ENCODE measurements at places on chromosomes 2 and 18.

DNA sequence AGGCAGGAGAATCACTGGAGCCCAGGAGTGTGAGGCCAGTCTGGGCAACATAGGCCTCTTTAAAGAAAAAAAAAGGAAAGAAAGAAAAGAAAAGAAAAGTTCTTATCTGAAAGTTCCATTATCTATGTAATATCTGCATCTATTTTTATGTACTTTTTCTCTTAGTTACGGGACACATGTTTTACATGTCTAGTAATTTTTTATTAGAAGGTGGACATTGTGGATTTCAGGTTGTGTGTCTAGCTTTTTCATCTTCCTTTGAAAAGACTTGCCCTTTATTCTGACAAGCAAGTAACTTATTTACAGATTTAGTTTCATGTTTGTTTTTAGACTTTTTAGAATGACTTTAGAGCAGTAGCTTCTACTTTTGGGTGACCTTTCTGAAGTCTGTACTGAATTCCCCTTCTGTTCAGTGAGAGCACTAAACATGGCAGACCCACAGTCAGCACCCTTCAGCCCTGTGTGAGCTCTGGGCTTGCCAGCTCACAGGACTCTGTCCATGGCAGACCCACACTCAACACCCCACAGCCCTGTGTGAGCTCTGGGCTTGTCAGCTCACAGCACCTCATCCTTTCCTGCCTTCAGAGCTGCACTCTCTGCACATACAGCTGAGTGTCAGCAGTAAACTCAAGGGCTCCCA lies 17.5 kb downstream of the TRAPPC12 start:
- DNase-seq, result no peak

DNA sequence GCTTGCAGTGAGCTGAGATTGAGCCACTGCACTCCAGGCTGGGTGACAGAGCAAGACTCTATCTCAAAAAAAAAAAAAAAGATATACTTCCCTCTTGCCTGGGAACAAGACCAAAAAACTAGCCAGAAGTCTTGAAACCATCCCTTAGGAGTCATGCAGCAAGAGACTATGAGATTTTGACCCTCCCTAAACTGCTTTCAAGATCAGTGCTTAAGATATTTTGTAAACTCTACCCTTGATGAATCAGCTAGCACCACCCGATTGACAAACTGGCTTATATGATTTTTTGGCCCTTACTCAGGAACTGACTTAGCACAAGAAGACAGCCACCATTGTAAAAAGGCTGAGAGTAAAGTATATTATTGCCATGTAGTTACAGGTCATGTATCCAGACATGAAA lies 3.8 kb downstream of the SULT1C3 start:
- DNase-seq, result no peak

DNA sequence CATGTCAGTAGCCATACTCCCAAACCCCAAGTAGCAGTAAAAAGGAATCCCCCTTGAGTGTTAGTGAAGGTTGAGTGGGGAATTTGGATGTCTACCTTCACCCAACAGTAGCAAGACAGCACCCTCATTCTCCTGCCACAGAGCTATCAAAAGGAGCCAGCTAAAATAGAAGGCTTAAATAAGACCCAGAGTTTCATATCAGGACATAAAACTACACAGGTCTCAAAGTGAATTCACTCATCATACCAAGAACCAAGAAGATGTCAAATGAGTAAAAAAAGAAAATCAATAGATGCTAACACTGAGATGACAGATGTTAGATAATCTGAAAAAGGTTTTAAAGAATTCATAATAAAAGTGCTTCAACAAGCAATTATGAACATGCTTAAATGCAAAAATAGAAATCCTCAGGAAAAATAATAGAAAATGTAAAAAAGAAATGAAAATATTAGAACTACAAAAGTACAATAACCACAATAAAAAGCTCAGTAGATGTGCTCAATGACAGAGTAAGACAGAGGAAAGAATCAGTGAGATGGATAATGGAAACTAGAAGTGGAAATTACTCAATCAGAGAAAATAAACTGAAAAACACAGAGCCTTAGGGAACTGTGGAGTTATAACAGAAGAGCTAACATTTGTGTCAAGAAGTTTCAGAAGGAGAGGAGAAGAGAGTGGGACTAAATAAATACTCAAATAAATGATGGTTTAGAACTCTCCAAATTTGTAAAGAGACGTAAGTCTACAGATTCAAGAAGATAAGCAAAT lies 90.5 kb downstream of the EDAR start:
- no peak for DNase-seq

DNA sequence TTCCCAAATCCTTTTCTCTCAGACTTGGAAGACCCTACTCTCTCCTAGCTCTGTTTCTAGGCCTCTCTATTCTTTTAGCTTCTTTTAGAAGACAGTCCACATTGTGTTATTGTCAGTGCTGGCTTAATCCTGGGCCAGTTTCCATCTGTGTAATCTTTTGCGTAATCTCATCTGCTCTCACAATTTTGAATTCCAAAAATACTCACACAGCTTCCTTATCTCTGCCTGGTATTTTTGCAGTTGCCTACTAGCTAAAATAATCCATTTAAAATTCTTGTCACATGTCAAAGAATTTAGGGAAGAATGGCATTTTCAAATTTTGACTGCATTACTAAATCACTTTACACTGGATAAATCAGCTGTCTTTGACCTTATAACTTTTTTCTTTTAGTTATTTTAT lies 200.6 kb upstream of the MEX3C start:
- no peak for DNase-seq

DNA sequence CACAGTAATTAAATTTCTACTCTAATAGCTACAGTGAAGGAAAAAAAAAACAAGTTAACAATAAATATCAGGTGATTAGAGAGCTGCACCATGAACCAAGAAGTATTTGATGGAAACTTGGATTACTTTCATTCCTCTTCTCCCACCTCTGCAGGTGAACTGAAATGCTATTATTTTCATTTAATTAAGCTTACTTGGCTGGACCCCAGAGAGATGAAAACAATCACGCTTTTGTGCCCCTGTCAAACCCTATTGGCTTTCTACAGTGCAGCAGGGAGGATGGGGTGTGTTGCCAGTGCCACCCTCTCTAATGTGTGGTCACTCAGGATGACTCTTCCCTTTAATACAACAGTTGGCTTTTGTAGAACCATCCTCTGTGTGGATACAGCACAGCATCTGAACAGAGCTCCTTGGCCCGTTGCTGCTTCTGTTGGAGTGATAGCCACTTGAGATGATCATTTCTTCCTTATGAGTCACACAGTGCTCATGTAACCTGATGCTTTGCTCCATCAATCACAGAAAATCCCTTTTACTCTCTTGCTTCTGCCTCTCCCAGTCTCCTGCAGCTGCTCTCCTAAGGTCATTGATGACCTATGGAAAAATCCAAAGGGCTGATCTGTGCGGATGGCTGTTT lies 5.5 kb upstream of the ARL4C start:
- no peak for DNase-seq

GRCh38 chr2:173151671-173152401 lies 76.2 kb downstream of the MAP3K20 start:
- DNase-seq, result no peak

DNA sequence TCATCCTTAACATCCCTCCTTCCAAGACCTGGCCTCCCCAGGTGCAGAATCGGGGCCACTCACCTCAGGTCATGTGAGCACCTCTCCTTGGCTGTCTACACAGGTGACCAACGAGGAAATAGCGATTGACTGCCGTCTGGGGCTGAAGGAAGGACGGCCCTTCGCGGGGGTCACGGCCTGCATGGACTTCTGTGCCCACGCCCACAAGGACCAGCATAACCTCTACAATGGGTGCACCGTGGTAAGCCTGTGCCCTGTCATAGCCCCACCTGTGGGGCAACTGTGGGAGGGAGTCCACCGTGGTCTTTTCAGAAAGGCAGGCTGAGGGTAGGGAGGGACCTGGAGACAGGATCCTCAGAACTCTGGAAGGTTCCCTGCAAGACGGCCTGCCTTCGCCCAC lies 54.3 kb downstream of the BOLA3 start:
- no peak for DNase-seq

DNA sequence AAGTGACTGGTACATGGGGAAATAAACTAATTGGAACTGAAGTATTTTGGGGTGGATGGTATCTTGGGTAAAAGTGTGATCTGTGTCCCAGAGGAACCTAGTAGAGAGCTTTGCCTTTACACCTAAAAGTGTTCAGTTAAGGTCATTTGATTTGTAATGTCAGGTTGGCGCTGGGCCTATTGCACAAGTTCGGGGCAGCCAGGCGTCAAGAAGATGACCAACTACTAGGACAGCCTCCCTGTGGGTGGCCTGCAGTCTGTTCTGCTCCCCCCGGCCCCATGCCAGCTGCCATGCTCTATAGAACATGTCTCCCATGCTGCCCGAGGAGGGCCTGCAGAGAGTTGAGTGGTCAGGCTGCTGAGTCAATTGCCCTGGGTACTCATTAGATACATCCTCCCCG lies 10.1 kb downstream of the RRM2 start:
- DNase-seq, result no peak

GRCh38 chr2:66497431-66498288 lies 62.7 kb downstream of the MEIS1 start:
- no peak for DNase-seq

DNA sequence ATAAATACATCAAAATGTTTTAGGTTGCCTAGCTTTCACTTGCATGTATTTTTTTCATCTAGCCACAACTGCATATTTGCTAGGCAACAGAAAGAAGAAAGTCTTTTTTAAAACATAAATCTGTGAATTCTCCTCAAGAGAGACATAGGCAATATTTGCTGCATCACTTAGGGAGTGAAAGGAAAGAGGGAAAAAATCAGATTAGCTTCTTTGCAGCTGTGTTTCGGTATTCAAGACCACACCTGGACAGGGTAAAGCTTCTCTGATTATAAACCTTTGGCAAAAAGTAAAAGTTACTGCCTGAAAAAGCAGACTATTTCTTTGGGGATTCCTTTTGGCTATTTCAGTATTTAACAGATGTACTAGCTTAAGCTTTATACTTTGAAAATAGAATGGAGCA lies 280.9 kb upstream of the ZSWIM2 start:
- DNase-seq, result peak; percentile 94

- peak; percentile 80 for DNase-seq
Measured at GRCh38 chr2:135742325-135742757, 686 bp downstream of the UBXN4 start.

DNA sequence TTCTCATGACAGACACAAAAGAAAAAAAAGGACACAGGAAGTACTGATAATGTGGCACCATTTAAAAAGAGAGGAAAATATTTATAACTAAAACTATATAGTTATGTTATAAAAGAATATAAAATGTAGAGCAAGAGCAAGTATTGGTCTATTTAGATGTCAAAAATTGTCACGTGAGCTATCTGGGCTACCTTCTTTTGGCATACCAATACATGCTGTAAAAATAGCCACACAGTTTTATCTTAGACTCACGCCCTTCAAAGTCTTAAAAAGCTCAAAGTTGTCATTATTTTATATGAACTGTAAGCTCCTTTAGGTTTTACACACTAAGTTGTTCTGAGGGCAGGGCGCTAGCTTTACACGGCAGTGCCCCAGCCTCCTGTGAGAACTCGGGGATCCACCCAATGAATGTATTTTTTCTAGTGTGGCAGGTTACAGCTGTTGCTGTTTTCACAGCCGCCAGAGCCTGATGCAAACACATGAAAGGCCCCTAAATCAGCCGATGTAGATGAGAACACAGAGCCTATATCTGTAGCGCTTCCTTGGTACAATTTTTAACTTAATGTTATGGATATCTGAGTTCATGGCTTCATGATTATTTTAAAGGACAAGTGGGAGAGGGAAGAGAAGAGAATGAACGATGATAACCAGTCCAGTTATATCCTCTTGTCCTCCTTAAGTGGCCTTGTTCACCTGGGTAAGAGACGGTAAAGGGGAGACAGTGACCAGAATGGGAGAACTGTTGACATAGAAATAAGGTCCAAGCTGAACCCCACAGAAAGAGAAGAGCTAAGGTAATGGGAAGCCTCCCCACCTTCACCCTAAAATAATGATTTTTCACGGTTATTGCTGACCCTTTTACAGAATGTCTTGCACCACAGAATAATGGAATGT lies 130.8 kb downstream of the CACNB4 start:
- no peak for DNase-seq

DNA sequence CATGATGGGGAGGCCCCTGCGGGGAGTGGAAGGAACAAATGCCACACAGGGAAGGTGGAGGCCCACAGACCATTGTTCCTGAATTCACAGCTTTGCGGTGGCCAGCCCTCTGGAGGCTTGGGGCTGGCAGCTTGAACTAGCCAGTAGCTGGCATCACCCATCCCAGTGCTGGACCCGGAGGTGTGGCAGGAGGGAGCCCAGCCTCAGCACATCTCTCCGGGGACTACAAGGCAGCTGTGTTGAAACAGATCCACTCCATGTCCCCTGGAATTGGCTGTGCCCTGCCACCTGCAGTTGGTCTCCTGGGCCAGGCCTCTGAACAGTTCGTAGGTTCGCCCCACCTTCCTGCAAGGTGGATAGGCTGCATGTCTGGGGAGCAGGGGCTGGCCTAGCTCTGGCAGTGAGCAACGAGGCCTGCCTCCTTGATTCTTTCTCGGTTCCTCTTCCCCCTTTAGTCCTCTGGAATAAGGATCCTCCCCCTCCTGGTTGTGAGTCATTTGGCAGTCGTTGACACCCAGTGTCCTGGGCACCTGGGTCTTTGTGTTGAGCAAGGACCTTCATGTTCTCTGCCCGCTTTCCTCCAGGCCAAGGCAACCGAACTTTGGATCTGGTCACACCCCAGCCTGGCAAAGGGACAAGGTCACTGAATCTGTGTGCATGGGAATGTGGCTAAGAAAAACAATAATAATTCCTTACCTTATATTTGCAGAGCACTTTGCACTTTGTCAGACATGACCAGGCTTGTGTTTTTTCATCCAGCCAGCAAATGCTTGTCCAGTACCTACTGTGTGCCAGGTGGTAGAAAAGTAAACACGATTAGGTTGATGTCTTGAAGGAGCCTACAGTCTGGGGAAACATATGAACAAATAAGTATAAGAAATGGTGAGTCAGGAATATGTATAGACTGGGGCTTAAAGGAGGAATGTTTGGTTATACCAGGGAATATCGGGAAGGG lies 55.0 kb upstream of the MCFD2 start:
- DNase-seq, result no peak

DNA sequence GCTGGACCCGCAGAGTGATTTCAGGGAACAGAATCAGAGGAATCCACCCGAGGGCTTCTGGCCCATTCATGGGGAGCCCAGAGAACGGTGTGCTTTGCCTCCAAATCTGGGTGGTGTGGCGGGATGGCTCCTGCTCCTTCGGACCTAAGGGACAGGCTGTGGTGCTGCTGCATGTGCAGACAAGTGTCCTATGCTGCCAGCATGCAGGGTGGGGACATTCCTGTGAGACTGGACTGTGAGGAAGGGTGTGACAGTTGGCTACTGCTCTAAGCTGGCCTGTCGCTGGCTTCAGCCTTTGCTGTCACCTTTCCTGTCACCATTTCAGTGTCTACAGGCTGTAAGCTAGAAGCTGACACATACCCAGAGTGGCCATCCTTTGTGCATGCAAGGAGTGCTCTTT lies 2.9 kb upstream of the SLC4A3 start:
- DNase-seq, result no peak

- DNase-seq, result no peak
Measured at GRCh38 chr18:7521226-7521856, 45.8 kb upstream of the PTPRM start.

DNA sequence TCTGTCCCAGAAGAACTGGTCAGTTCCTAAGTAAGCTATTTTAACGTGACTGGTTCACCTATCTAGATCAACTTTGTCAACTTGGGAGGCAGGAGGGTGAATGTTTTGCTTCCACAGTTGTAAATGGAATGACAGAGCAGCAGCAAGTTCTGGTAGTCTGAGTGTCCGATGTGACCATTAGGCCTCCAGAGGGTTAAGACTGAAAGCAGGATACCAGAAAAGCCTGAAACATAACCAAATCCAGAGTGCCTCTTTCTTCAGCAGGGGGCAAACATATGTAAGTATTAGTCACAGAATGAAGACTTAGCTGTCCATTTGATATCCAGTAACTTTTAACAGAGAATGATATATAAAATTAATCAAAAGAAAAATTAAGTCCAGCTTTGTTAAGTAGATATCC lies 9.2 kb downstream of the HOXD3 start:
- no peak for DNase-seq
